ENCODE measurements at places on chromosomes 3 and 15.

DNA sequence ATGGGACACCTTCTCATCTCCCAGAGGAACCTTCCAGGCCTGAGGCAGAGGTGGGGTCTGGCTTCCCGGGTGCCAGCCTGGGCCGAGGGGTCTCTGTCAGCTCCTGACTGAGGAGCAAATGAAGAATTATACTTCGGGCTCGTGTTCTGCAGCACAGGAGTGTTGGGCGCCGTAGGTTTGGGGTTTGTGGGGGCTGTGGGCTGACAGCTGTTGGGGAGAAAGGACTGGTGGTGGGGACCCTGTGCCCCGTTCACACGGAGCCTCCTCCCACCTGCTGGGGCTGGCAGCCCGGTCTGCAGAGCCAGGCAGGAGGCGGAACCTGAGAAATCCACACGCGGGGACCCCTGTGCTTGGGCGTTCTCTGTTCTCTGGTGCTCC, 59.7 kb downstream of the ADAMTS7 start:
- no peak for DNase-seq

GRCh38 chr3:129207479-129207878, 23.8 kb upstream of the CNBP start:
- DNase-seq, result no peak

DNA sequence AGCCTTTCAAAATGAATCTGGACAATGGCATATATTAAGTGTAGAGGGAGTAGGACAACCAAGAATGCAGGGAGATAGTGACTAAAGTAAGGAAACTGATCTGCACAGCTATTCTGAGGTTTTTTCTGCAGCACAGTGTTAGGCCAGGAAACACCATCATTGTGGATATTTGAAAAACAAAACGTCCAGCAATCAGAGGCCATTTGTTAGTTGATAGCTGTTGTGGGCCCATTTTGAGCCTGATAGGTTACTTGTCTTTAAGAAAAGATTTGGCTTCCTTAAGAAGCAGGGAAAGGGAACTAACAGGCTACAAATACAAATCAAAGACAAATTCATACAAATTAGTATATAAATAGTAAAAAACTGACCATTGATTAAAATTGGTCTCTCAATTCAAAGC, 375.8 kb upstream of the ARL6 start:
- DNase-seq, result no peak

GRCh38 chr15:85625166-85625830, 169.4 kb downstream of the KLHL25 start:
- no peak for DNase-seq

GRCh38 chr3:64489361-64490044, 198.3 kb downstream of the ADAMTS9 start:
- peak; percentile 18 for DNase-seq

DNA sequence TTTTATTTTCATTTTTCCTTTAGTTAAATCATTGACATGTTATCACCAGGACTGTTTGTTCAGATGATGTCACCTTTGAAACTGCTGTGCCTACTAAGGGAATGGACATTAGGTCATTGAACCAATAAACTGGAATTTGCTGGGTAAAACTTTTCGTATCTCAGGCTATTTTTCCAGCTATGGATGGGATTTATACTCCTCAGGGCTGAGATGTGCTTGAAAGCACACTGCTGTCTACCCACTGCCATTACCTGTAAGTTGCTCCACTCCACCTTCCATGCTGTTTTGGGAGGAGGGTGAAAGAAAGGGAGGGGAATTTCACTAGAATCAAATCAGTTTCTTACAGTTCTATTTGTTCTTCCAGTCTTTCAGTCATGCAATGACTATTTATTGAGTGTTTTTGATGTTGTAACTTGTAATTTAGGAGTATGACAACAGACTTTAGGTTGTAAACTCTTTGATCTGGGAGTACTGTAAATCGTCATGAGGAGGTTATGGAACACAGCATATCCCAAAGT, 11.3 kb downstream of the EHD4 start:
- DNase-seq, result no peak

DNA sequence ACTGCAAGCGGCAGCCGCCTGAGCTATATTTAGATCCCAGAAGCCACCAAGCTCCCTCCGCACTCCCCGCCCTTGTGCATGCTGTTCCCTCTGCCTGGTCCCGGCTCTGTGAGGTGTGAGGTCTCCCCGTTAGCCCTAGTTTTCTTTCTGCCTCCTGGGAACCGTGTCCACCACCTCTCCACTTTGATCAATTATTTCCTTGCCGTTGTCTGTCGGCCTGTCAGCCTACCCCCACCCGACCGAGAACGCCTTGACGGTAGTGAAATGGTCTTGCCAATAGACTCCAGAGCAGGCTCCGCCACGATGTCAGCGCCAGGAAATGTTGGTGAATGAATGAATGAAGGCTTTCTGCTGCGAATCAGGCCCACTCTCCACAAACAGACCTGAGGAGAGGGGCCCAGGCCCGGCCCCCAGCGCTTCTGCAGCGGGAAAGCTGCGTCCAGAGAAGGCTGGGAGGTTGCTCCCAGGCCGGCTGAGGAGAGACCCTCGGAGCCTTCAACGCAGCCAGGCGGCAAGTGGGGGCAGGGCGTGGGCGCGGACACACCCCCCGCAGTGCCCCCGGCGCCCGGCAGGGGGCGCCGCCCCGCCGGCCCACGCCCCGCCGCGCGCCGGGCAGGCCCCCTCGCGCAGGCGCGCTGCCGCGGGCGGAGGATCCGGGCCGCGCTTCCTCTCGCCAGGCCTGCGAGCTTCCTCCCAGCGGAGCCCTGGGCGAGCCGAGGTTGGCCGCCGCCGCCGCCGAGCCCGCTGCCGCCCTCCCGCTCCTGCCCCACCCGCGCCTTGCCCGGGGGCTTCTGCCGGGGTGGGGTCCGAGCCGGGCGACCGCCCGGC, at the start of gene CSK:
TSS of gene CSK (plus strand) at position 650 of the 828 bp plus-strand sequence. CDS start 16,218 bp downstream, outside the sequence.
- peak; percentile 82 for DNase-seq

- DNase-seq, result no peak
Observed at GRCh38 chr15:99247062-99247461, 2.3 kb downstream of the TTC23 start.

DNA sequence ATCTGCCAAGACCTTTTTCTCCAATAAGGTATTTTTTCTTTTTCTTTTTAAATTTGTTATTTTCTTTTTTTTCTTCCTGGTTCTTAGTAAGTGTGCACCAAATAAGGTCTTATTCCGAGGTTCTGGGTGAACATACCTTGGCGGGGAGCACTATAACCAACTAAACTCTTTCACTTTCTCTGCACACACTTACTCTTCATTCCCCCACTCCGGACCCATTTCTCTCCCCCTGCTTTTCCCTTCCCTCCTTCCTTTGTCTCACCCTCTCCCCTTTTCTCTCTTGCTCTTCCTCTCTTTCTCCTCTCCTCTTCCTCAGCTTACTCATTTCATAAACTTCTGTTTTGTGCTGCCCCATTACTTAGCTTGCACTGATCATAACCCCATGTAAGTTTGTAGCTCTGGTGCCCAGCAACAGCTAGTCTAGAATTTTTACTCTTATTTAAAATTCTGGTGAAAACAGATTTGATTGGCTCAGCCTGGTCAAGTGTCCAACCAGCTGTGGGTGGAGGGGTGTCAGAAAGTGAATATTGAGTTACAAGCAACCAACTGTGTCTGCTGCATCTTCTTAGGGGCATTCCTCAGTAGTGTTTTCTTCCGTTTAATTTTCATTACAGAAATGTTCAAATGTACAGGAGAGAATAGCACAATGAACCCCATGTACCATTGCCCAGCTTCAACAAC, 297.5 kb downstream of the SHQ1 start:
- DNase-seq, result no peak

DNA sequence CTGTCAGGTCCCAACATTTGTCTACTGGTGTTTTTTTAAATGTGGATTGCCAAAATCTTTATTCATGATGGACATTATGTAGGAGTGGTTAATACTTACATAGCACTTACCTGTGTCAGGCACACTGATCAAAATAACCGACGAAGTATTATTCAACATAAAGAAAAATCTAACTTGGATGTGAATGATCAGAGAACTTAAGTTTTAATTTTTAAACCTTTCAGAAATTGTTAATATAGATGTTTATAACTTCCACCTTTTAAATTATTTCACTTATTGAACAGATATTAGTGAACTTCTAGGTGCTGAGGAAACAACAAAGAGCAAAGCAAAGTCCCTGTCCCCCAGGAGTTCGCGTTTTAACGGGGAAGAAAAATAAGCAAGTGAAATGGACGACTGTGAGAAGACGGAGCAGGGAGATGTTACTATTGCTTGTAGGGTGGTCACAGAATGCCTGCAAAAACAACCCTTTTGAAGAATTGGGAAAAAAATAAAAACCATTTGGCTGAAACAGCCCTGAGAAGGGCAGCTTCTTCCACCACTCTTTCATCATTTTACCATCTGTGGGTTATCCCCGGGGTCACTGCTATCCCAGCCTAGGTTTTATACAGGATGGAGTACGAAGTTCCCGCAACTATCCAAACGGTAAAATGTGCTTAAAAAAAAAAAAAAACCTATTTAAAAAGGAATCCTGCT, 915 bp upstream of the APH1B start:
- peak; percentile 10 for DNase-seq

DNA sequence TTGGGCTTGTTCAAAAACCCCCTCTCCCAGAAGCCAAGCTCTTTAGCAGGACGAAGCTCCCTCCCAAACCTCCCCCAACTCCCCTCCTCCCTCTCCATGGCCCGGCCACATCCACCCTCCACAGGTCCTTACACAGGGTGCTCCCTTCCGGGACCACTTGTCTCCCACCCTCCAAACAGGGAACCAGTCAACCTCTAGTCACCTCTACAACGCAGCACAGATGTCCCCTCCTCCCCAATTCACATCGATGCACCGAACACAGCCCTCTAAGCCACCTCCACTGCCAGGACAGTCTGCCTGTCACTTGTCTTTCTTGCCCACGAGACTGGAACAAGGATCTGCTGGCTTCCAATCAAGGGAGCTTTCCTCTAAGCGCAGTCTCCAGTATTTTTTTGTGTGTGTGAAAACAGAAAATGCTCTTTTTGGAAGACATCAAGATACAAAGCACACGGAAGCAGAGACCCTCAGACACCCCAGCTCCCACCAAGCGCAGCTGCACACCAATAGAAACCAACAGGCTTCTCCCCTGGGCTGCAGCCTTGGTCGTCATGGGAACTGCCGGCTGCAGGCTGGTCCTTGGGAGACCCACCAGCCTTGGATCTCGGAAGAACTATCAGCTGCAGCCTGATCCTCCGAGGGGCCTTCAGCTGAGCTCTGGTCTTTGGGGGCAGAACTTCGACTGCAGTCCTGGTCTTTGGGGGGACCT, 26.5 kb downstream of the IQSEC1 start:
- no peak for DNase-seq

GRCh38 chr15:92809880-92810361, 90.2 kb upstream of the CHD2 start:
- DNase-seq, result no peak

DNA sequence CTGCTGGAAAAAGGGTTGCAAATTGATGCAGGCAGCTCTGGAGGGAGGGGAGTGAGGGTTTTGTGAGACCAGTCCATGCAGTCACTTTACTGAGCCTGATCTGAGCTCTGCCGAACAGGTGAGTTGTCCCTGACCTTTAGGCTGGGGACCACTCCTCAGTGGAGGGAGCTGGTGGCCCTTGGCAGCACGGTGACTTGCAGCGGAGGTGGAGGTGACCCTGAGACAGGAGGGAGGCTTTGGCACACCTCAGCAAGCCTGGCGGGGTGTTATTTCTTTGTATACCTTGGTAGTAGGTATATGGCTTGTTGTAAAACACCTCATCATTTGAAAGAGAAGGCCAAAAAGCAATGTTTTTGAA, 43.5 kb downstream of the FGD5 start:
- DNase-seq, result no peak

DNA sequence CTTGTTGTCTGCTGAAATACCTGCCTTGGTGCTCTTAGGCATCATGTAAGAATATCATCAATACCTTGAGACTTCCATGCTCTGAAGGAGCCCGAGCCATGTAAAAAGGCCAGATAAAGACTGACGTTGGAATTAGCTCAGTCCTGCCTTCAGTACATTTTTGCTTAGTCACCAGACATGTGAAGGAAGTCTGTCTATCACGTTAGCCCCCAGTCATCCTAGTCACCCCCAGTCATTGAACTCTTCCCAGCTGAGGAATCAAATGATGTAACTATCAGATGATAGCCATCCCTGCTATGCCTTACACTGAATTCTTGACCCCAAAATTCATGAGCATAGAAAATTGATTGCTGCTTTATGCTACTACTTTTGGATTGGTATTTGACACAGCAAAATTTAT, 351.2 kb upstream of the SGO1 start:
- no peak for DNase-seq

DNA sequence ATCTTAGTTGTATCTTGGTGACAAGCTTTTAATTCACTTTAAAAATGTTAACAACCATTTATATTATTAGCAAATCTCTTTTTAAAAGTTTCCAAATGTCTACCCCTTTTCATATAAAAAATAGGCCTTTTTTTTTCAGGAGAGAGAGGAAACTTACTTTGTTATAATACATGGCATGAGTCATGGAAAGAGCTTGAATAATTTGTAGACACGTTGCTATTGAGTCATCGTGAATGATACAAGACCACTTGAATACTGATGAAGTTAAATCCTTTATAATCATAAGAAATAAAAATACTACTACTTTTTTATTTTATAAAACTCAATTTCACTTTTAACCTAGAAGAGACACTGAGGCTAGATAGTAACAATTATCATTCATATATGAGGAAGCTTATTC, 70.3 kb upstream of the BBX start:
- DNase-seq, result no peak

DNA sequence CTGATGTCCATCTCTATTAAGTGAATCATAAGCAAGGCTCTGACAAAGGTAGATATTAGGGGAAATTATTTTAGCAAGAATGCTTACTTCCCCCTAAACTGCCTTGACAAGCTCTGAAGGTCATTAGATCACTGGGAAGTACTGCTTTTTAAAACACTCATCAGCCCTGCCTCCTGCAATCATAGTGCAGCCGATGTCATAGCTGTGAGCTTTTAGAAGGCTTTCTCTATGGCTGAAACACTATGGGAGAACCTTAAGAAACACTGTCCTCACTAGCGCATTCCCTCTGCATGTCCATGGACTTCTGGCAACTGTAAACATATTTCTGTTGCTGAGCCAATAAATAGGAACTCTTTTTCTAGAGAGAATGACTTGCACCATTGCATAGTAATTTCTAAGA, 38.7 kb upstream of the PTPRG start:
- DNase-seq, result no peak

DNA sequence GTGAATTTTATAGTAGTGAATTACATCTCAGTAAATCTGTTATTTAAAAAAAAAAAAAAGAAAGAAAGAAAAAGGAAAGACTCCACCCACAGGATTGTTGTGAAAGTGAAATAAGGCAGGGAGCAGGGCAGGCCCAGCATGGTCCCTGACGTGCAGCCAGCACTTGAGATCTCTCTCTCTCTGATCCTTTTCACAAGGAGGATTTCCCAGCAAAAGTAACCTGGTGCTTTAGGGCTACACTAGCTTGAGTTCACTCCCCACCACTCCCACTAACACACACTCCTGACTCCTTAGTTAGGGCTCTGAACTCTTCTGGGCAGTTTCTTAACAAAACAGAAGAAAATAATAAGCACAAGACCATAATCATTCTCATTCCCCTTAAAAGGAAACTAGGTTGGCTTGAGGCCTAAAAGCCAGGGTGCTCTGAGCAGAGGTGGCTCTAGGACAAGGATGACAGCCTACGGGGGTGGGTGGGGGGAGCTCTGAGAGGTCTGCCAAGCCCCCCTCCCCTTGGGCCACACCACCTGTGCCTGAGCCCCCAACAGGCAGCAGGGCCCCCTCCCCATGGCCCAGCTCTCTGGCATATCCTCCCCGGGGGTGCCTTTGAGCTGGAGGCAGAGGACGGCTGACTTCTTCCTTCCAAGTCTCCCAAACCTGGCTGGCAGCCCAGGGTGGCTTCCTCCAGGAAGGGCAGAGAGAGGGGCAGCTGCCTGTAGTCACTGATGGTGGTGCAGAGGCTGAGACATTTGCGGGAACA, 856 bp downstream of the TMEM40 start:
- no peak for DNase-seq

All from LoVo (cell line).